ENCODE measurements at places on chromosomes 1 and 21. TPM values are rescaled to one million over a fixed set of nuclear protein-coding genes. Genes with fewer than 3 reads are reported as not detected.

Gene RBM11
- not detected for total RNA-seq

Gene GPR52
- total RNA-seq: 0.12 TPM

Gene CD34
- not detected for total RNA-seq

Gene KCNH1
- total RNA-seq: 1.7 TPM

Gene KCNA2
- 0.01 TPM for total RNA-seq

Gene ADAMTSL4
- total RNA-seq: 7.2 TPM

Gene OR2T35
- not detected for total RNA-seq

Gene LCE6A
- not detected for total RNA-seq

Gene TSACC
- total RNA-seq: 1.9 TPM

Gene OR2L5
- total RNA-seq: not detected

Gene ABCB10
- 21.7 TPM for total RNA-seq

Gene ABCG1
- 2.7 TPM for total RNA-seq

Gene KRTAP7-1
- total RNA-seq: not detected

Gene NECTIN4
- 2.3 TPM for total RNA-seq

Gene LIPI
- not detected for total RNA-seq

Gene SAMSN1
- not detected for total RNA-seq

Gene SYTL1
- total RNA-seq: 0.25 TPM

Gene FAF1
- 39.9 TPM for total RNA-seq

Gene GAS5
- 302 TPM for total RNA-seq

Gene GNG12
- total RNA-seq: 66.8 TPM

Gene FCMR
- 3.9 TPM for total RNA-seq

Gene EEIG2
- total RNA-seq: 5.6 TPM

Gene FCER1G
- total RNA-seq: not detected

Gene AMY1A
- total RNA-seq: not detected

Gene WDTC1
- total RNA-seq: 7.0 TPM

Gene KLHDC8A
- 1.1 TPM for total RNA-seq

Gene RHD
- total RNA-seq: not detected

Gene ZNF593OS
- total RNA-seq: not detected

Gene ETNK2
- total RNA-seq: 5.6 TPM

Gene TNFRSF1B
- 0.42 TPM for total RNA-seq

Gene PIGR
- not detected for total RNA-seq

Gene FOXD3
- 0.96 TPM for total RNA-seq

Gene GALNT2
- 141 TPM for total RNA-seq

Gene MX2
- total RNA-seq: not detected

Gene OSCP1
- 7.0 TPM for total RNA-seq

Gene ESPN
- 0.50 TPM for total RNA-seq

Gene EBNA1BP2
- 188 TPM for total RNA-seq

Gene PRKAB2
- total RNA-seq: 10.8 TPM

Gene BMP8B
- 5.1 TPM for total RNA-seq

Gene C8B
- not detected for total RNA-seq

Gene E2F2
- total RNA-seq: 2.5 TPM

Gene ADGRB2
- 6.1 TPM for total RNA-seq

Gene KCNJ15
- 0.25 TPM for total RNA-seq

Gene ZNF678
- total RNA-seq: 1.8 TPM

Gene PLEKHO1
- 7.5 TPM for total RNA-seq

Gene PLA2G2D
- total RNA-seq: not detected

Gene HES3
- not detected for total RNA-seq

Gene PIGP
- 12.9 TPM for total RNA-seq

Gene BGLAP
- 0.23 TPM for total RNA-seq

Gene DIRAS3
- 1.0 TPM for total RNA-seq

Gene NCMAP
- total RNA-seq: 0.06 TPM

Gene ECE1
- total RNA-seq: 64.0 TPM

Gene RGS13
- total RNA-seq: not detected

Gene PARK7
- 393 TPM for total RNA-seq

Gene CD84
- total RNA-seq: not detected

Gene DLGAP3
- total RNA-seq: 0.22 TPM

Gene BCL2L15
- total RNA-seq: 1.7 TPM

Gene RER1
- 128 TPM for total RNA-seq

Gene CAMK1G
- total RNA-seq: 0.26 TPM
